Retina (tissue), 1 donor: ENCODE measurements at places on chromosomes 11 and 22.

DNA sequence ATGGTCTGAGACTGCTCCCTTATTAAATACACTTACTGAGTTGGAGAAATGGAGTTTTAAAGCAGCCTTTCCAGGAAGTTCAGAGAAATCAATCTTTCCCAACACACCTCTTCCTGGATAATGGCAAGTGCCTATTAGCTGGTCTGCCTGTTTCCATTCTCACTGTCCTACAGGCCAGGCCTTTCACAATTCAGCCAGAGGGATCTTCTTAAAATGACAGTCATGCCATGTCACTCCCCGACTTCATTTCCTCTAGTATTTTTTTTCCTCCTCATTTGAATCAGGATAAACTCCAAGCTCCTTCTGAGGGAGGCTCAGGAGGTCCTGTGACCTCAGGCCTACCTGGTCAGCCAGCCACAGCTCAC, 62.6 kb downstream of the FDX1 start:
- no peak for DNase-seq

- no peak for DNase-seq
These were observed 404.3 kb upstream of the TENM4 start for GRCh38 chr11:79845002-79845709.

DNA sequence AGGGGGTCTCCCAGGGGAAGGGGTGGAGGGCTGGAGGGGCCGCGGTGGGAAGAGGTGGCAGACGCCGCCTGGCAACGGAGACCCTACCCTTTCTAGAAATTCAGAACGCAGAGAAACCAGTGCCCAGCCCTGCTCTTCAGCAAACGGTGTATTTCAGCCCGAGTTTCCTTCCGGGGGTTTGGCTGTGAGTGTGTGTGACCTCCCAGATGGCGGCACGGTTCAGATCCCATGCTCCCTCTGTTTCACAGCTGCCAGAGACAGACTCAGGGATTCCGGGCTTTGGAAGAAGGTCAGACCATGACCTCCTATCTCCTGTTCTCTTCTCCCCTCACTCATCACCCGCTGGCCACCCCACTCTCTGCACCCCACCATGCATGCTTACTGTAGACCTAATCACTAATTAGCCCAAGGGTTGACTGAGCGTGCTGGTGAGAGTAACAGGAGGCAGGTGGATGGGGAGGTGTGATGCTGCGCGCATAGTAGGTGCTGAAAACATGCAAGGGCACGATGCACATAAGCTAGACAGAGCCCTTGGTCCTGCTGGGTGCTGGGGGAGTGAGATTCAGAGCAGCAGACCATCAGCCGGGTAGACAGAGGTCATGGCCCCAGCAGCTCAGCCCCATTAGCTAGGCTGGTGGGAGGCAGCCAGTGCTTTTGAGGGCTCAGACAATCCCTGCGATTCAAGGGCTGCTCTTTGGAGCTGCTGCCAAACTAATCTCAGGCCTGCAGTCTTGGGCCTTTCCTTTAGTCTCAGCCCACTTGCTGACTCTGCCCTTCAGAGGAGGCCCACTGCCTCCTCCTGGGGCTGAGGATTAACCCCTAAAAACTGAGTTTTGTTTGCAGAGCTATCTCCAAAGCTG, 256.5 kb upstream of the CADM1 start:
- peak; percentile 80 for DNase-seq

- no peak for DNase-seq
These were observed 2.3 kb downstream of the LSP1 start for GRCh38 chr11:1854949-1855885.

- no peak for DNase-seq
These were observed 6.0 kb downstream of the UCP2 start for GRCh38 chr11:73976451-73977151.

DNA sequence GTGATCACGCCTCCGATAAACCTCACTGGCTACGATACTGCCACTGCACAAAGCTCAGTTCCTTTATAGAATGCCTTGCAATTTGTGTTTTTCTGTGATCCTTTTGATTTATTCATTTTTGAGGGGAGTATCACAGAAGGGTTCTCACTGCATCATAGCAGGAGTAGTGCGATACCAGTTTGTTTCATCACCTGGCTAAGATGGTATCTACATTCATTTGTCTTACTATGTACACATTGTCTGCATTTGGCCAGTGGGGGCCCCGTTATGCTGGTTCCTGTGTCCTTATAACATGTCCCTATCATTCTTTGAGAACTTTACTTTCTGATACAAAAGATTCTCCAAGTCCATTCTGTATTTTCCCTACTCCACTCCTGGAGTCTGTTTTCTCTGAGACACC, 44.6 kb downstream of the APLP2 start:
- DNase-seq = no peak

DNA sequence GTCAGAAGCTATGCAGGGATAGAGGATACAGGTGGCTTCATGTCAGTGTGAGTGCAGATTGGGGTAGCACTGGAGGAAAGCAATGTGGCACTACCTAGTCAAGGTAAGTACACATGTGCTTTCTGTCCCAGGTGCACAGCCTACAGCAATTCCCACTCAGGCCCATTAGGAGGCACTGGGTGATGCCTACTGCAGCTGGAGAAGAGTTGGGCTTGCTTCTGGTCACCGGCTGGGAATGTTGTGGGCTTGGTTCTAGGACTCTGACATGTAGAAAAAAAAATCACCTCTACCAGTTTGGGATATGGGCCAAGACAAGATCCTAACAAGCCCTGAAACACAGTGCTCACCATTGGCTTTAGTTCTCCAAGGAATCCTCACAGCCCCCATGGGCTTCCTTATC, 69.7 kb downstream of the TENM4 start:
- no peak for DNase-seq

- DNase-seq = no peak
These were observed 144.7 kb downstream of the TENM4 start for GRCh38 chr11:79296141-79296540.

- no peak for DNase-seq
These were observed 12.9 kb downstream of the TRPM5 start for GRCh38 chr11:2431395-2431794.

DNA sequence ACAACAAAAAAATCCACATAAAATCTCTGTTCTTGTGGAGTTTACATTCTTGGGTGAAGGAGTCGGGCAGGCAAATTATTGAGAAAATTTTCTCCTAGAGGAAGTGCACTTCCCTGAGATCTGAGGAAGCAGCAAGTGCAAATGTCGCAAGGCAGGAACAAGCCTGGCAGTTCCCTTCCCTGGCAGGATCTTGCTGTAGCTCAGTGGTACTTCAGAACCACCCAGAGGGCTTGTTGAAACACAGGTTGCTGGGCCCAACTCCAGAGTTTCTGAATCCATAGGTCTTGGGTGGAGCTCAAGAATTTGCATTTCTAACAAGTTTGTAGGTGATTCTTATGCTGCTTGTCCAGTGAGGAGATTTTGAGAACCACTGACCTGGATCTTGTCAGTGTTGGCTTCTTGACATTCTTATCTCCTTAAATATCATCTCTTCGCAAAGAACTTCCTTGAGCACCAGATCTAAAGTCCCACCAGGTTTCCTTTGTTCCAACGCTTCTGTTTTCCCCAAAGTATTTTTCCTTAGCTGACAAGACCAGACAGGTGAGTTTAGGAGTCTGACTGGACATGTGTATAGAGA, 9.6 kb downstream of the QSER1 start:
- no peak for DNase-seq

DNA sequence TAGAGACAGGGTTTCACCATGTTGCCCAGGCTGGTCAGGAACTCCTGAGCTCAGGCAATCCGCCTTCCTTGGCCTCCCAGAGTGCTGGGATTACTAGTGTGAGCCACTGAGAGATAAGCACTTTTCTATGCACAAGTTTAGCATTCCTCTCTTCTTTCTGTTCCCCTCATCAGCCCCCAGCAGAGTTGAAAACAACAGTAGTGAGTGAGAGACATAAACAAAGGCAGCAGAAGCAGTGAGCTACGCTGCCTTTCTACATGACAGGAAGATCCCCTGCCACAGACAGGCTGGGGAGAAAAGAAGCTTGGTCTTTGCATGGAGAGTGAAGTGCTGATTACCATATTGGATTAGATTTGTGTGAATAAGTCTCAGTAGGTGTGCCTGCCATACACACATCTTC, 392.0 kb upstream of the KIRREL3 start:
- DNase-seq = no peak

DNA sequence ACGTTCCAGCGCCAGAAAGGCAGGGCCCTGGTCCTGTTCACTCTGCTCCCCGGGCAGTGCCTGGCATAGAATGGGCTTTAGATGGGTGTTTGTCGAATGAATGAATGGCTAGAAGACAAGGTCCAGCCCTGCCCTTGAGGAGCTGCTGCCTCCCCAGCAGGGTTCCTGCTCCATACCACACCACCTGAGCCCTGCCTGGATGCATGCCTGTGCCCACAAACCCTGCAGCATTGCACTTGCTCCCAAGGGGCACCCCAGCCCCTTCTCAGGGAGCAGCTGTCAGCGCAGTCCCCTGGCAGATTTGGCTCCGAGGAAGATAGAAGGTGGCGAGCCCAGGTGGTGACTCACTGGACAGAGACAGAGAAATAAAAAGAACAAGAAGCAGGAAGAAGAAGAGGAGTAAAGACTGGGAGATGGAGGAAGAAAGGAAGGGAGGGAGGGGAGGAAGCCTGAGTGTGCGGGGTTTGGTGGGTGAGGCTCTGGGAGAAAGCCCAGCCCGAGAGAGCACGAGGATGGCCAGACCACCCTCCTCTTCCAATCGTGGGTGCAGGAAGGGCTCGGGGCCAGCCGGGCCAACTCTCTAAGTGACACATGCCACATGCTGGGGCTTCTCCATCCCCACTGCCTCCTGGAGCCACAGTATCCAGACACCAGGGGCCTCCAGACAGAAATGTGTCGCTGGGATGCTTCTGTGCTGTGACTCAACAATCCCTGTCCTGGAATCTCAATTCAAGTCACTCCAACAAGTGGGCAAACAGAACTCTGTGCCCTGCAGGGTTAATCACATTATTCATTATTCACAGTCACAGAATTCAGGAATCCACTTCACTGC, 1474.3 kb downstream of the BRD1 start:
- DNase-seq = no peak

- no peak for DNase-seq
These were observed 526.7 kb downstream of the BRD1 start for GRCh38 chr22:49300951-49301397.

DNA sequence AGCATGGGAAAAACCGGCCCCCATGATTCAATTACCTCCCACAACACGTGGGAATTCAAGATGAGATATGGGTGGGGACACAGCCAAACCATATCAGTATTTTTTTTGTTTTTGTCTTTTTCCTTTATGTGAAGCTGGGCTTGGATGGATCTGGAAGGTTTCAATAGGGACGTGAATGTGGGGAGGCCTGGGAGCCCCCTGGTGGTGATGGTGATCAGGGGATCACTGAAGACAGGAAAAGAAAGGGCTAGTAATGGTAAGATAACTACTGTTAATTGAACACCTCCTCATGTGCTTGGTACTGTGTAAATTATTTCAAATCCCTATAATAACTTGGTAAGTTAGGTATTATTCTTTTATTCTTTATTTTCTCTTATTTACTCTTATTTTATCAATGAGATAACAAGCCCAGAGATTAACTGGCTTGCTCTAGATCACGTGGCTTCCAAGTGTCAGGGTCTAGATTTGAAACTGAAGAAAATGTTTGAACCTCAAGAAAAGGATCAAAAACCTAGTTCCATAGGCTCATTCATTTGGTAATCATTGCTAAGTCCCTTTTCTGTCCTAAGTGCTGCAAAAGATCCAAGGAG, 364.2 kb downstream of the TENM4 start:
- peak; percentile 34 for DNase-seq

DNA sequence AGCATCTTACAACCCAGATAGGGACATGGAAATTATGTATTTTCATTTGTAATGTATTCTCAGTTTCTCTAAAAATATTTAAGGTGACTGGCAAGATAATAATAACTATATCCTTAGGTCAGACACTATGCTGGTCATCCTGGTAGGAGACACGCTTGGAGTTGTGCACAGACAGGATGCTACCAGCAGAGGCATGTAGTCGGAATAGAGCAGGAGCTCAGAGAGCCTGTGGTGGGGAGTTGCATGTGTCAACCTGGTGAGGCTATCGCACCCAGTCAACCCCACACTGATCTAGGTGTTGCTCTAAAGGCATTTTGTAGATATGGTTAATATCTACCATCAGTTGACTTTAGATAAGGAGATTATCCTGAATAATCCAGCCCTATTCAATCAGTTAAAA, 318.5 kb downstream of the MIAT start:
- DNase-seq = no peak

GRCh38 chr11:85076535-85077330, 550.4 kb downstream of the DLG2 start:
- DNase-seq = no peak

- DNase-seq = peak; percentile 61
These were observed 7.5 kb downstream of the HSPA8 start for GRCh38 chr11:123054301-123055065.
